Midbrain (tissue), 1 donor: ENCODE measurements at places on chromosomes 1 and 21.

DNA sequence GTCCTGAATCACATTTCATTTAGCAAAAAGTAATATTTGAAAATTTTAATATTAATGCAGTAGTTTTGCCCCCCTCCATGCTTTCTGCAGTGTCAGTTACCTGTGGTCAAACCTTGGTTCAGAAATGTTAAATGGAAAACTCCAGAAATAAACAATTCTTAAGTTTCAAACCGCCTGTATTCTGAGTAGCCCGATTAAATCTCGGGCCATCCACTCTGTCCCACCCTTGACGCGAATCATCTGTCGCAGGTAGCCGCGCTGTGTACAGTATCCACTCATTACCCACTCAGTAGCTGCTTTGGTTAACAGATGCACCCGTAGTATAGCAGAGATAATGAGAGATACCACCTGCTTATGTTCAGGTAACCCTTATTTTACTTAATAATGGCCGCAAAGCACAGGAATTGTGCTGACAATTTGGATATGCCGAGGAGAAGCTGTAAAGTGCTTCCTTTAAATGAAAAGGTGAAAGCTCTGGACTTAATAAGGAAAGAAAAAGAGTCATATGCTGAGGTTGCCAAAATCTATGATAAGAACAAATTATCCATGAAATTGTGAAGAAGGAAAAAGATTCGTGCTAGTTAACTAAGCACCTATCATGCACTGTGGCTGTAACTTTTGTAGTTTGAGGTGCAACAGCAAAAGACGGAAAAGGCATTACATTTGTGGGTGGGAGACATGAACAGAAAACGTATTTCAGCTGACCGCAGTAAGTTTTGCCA is 889 bp upstream of the SCYL3 start:
- DNase-seq, result peak; percentile 56

DNA sequence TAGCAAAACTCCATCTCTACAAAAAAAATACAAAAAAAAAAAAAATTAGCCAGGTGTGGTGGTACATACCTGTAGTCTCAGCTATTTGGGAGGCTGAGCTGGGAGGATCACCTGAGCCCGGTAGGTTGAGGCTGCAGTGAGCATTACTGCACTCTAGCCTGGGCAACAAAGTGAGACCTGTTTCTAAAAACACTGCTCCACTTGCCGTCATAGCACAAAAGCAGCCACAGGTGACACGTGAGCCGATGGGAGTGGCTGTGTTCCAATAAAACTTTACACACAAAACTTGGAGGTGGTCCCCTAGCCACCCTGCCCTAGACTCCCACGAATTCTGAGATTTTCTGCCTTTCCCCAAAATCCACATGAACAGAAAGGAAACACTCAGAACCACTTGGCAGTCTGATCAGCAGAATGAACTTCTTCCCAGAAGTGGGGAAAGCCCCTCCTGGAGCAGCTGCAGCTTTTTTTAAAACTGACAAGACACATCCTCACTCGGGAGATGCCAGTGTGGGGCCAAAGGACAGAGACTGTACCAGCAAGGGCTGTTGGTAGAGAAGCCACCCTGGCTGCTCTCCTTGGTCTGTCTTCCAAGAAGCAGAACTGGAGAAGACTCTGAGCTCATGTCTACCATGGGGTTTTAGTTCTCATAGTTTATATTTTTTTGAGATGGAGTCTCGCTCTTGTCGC is 23.3 kb downstream of the PLEKHM2 start:
- DNase-seq, result no peak

DNA sequence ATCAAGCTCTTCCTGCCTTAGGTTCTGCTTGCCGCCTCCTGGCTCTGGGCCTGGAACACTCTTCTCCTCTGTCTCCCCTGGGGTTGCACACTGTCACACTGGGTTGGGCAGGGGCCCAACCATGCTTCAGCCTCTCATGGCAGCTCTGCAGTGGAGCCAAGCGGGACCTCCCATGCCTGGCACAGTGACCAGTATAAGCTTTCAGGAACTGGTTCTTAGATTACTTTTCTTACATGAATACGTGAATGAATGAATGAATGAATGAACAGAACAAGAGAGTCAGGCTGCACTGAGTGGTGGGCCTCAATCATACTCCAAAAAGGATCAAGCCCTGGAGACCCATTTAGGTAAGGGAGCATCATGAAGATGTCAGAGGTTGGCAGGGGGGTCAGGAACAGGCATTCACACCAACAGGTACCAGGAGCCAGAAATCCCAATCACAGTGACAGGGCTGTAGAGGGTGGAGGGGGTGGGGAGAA is 30.8 kb upstream of the TMEM125 start:
- no peak for DNase-seq

DNA sequence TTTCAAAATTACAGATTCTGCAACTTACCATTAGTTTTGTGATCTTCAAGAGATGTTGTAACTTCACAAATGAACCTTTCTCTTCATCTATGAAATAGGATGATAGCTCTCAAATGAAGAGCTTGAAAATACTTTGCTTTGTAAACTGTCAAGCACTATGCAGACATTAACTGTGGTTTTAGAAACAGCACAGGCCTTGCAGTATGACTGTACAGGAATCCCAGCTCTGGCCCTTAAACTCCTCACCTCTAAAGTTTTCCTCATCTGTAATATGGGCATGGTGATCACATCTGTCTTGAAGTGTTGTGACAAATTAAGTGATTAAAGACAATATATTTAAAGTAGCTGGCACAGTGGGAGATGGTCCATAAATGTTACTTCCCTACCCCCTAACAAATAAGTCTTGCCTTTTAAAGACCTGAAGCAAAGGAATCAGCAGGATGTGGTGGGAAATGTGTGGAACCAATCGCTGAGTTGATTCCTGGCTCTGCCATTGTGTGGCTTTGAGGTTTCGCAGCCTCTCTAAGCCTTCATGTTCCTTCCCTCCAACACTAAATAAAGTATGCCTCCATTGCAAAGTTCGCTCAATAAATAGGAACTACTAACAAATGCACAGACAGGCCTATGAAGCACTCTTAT is 5.5 kb upstream of the PTP4A2 start:
- no peak for DNase-seq

- DNase-seq, result no peak
Measured at GRCh38 chr1:107225706-107226105, 84.9 kb downstream of the NTNG1 start.

GRCh38 chr1:5373281-5373680 is 618.9 kb downstream of the NPHP4 start:
- DNase-seq, result no peak

DNA sequence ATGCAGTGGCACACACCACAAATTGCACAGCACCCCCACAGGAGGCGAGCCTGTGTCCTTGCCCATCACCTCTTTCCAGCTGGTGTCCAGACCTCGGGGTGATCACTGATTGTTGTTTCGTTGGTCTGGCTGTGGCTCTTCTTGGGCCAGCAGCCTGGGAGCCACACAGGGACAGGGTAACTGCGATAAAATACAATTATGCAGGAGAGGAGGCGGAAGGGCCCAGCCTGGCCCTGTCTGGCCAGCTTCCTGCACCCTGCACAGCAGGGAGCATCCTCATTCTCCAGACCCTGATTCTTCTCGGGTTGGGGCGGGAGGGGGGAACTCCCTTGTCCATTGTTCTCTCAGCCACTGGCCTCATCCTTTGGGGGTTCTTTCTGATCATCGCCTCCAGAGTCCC is 83.6 kb downstream of the ADARB1 start:
- DNase-seq, result no peak

DNA sequence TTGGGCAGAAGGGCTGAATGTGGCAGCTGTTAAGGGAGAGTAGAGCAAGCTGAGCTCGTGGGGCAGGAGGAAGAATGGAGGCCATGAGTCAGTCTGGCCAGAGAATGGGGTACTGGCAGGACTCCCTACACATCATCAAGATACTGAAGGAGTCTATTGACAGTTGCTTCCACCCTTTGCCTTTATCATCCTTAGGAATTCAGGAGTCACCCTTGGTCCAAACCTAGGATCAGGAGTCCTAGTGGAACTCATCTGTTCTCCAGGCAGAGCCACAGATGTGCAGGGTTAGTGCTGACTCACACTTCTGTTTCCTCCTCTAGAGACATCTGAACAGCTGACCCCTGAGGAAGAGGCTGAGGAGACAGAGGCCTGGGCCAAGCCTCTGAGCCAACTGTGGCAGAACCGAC is 18.7 kb upstream of the ST3GAL3 start:
- no peak for DNase-seq

DNA sequence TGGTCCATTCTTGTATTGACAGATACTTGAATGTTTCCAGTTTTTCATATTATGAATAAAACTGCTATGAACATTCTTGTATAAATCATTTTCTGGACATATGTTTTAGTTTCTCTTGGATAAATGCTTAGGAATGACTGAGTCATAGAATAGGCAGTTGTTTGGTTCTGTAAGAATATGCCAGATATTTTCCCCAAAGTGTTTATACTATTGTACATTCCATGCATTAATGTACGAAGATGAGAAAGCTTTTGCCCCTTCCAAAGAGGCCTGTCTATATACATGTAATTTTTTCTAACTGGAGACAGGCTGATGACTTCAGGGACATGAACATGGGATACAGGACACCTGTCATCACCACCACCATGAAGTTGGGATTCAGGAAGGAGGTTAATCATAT is 11.3 kb downstream of the NBPF3 start:
- no peak for DNase-seq

DNA sequence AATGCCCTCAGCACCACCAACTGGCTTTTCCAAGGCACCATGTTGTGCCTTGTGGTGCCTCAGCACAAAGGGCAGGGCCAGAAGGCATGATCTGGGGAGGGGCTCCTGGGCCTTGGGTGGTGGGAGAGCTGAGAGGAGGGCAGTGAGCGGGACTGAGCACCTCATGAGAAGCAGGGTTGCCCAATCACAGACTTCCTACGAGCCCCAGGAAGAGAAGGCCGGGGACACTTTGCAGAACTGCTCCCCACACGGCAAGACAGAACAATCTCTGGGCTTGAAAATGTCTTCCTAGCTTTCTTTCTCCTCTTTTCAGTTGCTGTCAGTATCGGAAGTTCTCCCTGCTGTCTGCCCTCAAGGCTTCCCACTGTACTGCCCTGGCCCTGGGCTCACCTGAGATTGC is 6.8 kb downstream of the KCNJ10 start:
- peak; percentile 36 for DNase-seq

- no peak for DNase-seq
Measured at GRCh38 chr1:229238231-229238630, 32.7 kb upstream of the RAB4A start.
